ENCODE measurements at places on chromosomes 4 and X.
A peak's percentile ranks its signal among the peaks of the same experiment; 100 is the strongest.

GRCh38 chr4:7947927-7948326, 8.3 kb upstream of the AFAP1 start:
- no peak for DNase-seq

DNA sequence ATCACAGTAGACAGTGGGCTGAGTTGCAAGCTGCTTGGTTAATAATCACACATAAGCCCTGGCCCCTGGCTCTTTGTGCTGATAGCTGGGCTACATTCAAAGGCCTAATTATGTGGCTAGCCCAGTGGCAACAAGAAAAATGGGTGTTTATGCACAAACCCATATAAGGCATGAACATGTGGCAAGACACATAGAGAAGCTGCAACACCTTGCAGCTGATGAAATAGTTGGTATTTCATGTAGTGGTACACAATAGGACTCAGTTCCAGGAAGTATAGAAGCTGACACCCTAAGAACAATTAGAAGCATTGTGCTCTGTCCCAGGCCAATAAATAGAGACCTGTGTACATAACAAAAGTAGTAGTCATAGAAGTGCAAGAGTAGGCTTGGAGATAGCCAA, 14.6 kb upstream of the ZNF630 start:
- DNase-seq: peak; percentile 28

GRCh38 chr4:28225689-28226353, 1365.2 kb downstream of the STIM2 start:
- no peak for DNase-seq

- no peak for DNase-seq
These were observed 31.1 kb downstream of the RAP2C start for GRCh38 chrX:132188175-132188574.

- no peak for DNase-seq
These were observed 477 bp downstream of the FGF5 start for GRCh38 chr4:80266902-80267380.

GRCh38 chr4:158020734-158021346, 152.0 kb downstream of the GASK1B start:
- peak; percentile 84 for DNase-seq

DNA sequence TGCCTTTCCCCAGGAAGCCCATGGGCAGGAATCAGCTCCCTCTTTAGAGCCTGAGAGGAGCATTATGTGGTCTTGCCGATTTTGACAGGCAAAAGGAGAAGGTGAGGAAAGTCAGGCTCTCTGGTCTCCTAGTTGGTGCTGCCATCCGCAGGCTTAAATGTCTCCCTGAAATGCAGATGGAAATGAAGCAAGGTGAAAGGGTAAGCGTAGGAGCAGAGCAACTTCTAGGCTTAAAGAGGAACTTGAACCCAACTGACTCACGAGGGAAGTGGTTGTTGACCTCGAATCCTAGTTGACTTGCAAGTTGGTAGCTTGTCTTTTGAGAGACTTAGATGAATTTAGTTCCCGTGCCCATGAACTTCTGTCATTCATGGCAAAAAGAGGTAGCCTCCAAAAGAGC, 205.9 kb downstream of the PTTG2 start:
- DNase-seq: no peak
